ENCODE measurements at places on chromosomes 6 and 20. TPM values are rescaled to one million over a fixed set of nuclear protein-coding genes. Genes with fewer than 3 reads are reported as not detected.

The WFDC5 gene
- not detected for total RNA-seq

The ZNF133 gene
- 11.4 TPM for total RNA-seq

The ADGRF5 gene
- total RNA-seq: not detected

The HEY2 gene
- total RNA-seq: not detected

The LGSN gene
- 1.9 TPM for total RNA-seq

The SEC23B gene
- total RNA-seq: 50.9 TPM

The MAP7 gene
- 25.7 TPM for total RNA-seq

The PKHD1 gene
- not detected for total RNA-seq

The GPLD1 gene
- 0.45 TPM for total RNA-seq

The HMGN3 gene
- total RNA-seq: 58.9 TPM

The BMP2 gene
- 0.33 TPM for total RNA-seq

The C6orf132 gene
- 2.8 TPM for total RNA-seq

The PRKN gene
- not detected for total RNA-seq

The HLA-DPA1 gene
- total RNA-seq: not detected
